ENCODE measurements at places on chromosomes 3 and 15. TPM values are rescaled to one million over a fixed set of nuclear protein-coding genes. Genes with fewer than 3 reads are reported as not detected.

IMP3 gene
- 212 TPM for total RNA-seq

GOLGA8G gene
- not detected for total RNA-seq

CD86 gene
- 0.16 TPM for total RNA-seq

NRROS gene
- total RNA-seq, result under 0.01 TPM

ENTPD3 gene
- 12.2 TPM for total RNA-seq

HOMER2 gene
- 36.7 TPM for total RNA-seq

CELSR3 gene
- 1.0 TPM for total RNA-seq

STRIT1 gene
- total RNA-seq, result not detected

C3orf20 gene
- not detected for total RNA-seq

C3orf70 gene
- not detected for total RNA-seq

COL6A6 gene
- total RNA-seq, result not detected

RPL29 gene
- total RNA-seq, result 2,114 TPM

PRR20G gene
- not detected for total RNA-seq

GP9 gene
- not detected for total RNA-seq

SLC9A9 gene
- total RNA-seq, result 2.0 TPM

GATA2 gene
- total RNA-seq, result not detected

PGBD4 gene
- total RNA-seq, result 0.47 TPM

ZCWPW2 gene
- total RNA-seq, result 0.23 TPM

GOLGA8Q gene
- 1.2 TPM for total RNA-seq

CLSTN2 gene
- 0.53 TPM for total RNA-seq

CAMP gene
- total RNA-seq, result 0.62 TPM

CHAC1 gene
- total RNA-seq, result 20.5 TPM

COL6A5 gene
- not detected for total RNA-seq

TRANK1 gene
- total RNA-seq, result 2.1 TPM

HRG gene
- not detected for total RNA-seq

SCG5 gene
- total RNA-seq, result 14.8 TPM

CD276 gene
- total RNA-seq, result 194 TPM

TRAT1 gene
- not detected for total RNA-seq

LRRN1 gene
- total RNA-seq, result 0.08 TPM

DUOX2 gene
- not detected for total RNA-seq

TMC3 gene
- total RNA-seq, result not detected

RHCG gene
- total RNA-seq, result 22.8 TPM

EPHB1 gene
- total RNA-seq, result 0.08 TPM

IFT80 gene
- total RNA-seq, result 21.8 TPM

PLS1 gene
- total RNA-seq, result 9.1 TPM

LRTM1 gene
- not detected for total RNA-seq

UROC1 gene
- not detected for total RNA-seq

LRRC34 gene
- 2.3 TPM for total RNA-seq

SERINC4 gene
- not detected for total RNA-seq

SNURF gene
- 11.9 TPM for total RNA-seq

Data from hair follicular keratinocyte (primary cell).